Fibroblast of lung (primary cell): ENCODE measurements at places on chromosomes 6 and 20. TPM values are rescaled to one million over a fixed set of nuclear protein-coding genes. Genes with fewer than 3 reads are reported as not detected.

HLA-DQA2 gene
- polyA plus RNA-seq: not detected in 2 replicates

HLA-DMB gene
- 0.28 TPM in 2 replicates for polyA plus RNA-seq

OLIG3 gene
- not detected in 2 replicates for polyA plus RNA-seq

LY6G6D gene
- not detected in 2 replicates for polyA plus RNA-seq

BMP7 gene
- polyA plus RNA-seq: not detected in 2 replicates

NRSN1 gene
- not detected in 2 replicates for polyA plus RNA-seq

NT5E gene
- 217 and 324 TPM in 2 replicates for polyA plus RNA-seq

CST7 gene
- polyA plus RNA-seq: not detected in 2 replicates

SFTA2 gene
- not detected in 2 replicates for polyA plus RNA-seq

TFAP2B gene
- polyA plus RNA-seq: not detected in 2 replicates

HLA-DPA1 gene
- polyA plus RNA-seq: 3.3 and 9.1 TPM in 2 replicates

GRCh38 chr20:56706867-56707360 is 77.8 kb downstream of the TFAP2C start:
- DNase-seq: peak; percentile 26

GRCh38 chr6:117441824-117442264 is 16.1 kb upstream of the ROS1 start:
- DNase-seq: peak; percentile 81

DNA sequence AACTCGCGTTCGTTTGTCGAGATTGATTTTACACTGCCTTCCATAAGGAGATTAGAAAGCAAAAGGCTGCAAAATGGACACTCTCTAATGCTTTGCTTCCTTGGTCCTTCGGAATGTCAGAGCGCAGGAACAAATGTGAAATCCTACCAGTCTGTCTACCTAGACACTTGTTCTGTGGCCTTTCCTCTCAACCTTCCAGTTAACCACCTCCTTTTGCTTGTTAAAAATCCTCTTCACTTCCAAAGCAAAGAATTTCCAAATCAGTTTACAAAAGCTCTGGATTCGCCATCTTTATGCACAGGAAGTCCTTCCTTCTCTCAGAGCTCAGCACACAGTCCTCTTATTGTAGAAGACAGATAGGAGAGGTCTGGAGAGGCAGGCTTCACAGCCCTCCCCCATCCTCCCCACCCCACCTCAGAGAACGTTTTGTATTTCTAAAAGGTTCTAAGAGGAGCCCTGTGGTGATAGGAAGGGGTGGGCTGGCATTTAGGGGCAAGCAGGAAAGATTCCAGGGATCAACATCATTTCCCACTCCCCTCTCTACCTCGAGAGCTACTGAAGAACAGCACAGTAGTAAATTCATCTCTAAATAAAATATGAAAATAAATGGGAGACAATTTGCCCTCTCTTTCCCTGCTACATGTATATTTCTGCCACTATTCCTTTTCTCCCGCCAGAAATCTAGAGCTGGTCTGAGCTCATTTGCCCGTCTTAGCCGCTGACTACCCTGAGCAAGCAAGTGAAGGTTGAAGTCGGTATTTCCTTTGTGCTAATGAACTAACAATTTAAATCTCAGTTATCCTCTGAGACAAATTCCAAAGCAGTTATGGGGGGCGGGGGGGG is 18.9 kb downstream of the TFAP2A start:
- DNase-seq: no peak

DNA sequence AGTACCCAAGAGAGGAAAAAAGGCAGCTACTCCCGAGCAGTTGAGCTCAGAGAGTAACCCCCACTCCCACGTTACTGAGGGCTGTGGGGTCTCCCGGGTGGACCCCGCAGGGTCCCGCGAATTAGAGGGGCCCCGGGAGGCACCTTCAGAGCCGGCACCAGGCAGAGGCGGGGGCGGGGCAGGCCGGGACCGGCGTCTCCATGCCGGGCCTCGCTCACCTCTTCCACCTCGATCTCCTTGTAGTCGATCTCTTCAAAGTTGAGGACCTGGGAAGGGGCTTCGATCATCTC is 381 bp downstream of the MAP3K7 start:
- no peak for DNase-seq

GRCh38 chr6:81075974-81076373 is 676.5 kb downstream of the TENT5A start:
- DNase-seq: peak; percentile 8

DNA sequence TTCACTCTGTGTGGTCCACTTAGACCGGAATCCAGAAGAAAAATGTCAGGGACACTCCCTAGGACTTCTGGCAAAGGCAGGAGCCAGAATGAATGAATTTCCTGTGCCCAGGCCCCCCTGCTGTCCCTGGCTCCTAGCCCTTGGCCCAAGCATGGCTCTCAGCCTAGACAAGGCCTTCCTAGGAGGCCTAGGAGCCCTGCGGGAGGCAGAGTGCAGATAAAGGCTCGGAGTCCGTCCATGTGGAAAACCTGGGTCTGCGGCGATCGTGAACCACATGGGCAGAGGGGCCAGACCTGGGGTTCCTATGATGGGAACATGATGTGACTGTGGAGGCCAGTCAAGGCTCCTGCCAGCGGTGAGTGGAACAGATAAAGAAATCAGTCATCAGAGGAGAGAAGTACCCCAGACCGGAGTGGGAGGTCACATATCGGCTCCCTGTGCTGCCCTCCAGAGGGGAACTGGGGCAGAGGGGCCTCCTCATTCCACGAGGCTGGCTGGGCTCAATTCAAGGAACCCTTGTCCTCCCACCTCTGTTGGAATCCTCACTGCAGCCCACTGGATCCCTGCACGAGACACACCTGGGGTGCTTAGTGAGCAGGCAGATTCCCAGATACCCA is 5.9 kb upstream of the VSTM2L start:
- DNase-seq: no peak

- DNase-seq: no peak
These were observed 148.6 kb upstream of the ZFP64 start for GRCh38 chr20:52340036-52340634.

DNA sequence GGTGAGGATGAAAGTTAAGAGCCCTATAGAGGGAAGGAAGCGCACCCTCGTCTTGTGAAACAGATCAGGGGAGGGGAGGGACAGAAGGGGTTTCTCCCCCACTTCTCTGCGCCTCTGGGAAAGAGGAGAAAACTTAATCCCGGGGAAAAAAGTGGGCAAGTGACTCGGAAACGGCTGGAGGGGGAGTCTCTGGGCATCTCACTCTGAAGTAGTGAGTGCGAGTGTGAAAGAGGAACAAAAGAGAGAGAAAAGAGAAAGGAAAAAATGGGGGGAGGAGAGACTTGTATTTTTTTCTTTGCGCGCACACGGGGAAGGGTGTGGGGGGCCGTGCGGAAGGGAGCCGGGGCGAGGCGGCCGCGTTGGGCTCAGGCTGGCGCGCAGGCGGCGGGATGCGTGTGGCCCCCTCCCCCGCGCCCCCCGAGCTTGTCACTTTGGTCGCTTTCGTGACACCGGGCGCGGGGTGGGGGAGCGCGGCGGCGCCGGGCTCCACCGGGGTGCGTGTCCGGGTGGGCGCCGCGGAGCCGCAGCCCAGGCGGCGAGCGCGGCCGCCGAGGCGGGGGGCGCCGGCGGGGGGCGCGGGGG is 454 bp downstream of the L3MBTL3 start:
- no peak for DNase-seq

- DNase-seq: no peak
These were observed 22.6 kb upstream of the RUNX2 start for GRCh38 chr6:45305546-45305945.

- DNase-seq: no peak
These were observed 309.2 kb downstream of the NRN1 start for GRCh38 chr6:5697508-5697907.

GRCh38 chr6:34018026-34018425 is 127.9 kb downstream of the GRM4 start:
- no peak for DNase-seq

DNA sequence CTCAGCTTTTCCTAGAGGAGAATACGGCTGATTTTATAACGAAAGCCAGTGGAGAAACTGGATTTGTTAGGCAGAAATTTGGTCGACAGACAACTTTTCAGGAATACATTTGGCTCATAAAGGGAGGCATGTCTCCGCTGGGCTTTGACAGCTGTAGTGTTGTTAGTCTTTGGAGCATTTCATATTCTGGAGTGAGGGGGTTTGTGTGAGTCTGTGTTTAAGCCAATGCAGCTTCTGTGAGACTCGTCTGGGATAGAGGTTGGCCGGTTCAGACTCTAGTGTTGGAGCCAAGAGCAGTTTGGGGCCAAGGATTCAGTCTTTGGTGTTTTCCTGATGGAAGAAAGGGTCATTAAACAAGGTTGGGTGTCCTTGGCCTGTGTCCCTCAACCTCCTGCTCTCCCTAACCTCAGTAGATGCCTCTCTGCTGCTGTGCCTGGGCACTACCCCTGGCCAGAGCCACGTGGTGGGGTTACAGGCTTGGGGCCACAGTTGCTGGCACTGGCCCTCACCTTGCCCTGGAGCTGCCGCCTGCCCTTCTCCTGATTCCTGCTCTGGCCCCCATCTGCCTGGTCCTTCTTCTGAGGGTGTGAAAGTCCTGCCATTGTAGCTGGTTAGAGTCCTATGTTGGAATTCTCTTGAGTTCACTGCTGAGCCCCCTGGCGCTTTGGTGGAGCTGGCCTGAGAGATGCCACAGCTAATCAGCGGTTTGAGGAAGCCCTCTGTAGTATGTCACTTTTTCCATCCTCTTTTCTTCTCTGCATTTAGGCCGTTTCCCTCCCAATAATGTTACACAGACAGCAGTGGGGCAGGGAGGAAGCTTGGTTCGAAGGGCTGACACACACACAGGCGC is 6.9 kb downstream of the PTK7 start:
- no peak for DNase-seq

DNA sequence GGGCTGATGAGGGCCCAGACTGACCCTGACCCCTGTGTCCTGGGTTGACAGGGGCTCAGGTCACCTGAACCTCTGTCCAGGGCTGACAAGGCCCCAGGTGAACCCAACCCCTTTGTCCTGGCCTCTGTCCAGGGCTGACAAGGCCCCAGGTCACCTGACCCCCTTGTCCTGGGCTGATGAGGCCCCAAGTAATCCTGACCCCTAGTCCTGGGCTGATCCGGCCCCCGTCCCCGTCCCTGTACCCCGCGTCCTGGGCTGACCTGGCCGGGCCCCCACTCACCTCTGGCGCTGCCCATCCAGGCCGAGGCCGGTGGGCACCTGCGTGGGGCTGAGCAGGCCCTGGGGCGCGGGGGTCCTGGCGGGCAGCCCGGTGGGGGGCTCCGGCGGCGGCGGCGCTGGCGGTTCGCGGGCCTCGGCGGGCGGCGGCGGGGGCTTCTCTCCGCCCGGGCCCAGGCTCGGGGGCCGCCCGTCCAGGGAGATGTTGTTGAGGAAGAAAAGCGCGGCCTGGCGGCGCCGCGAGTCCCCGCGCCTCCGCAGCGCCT is 379 bp downstream of the CABLES2 start:
- no peak for DNase-seq

GRCh38 chr6:3471711-3472110 is 14.9 kb upstream of the SLC22A23 start:
- no peak for DNase-seq
